ENCODE measurements at places on chromosomes 5 and 9.

DNA sequence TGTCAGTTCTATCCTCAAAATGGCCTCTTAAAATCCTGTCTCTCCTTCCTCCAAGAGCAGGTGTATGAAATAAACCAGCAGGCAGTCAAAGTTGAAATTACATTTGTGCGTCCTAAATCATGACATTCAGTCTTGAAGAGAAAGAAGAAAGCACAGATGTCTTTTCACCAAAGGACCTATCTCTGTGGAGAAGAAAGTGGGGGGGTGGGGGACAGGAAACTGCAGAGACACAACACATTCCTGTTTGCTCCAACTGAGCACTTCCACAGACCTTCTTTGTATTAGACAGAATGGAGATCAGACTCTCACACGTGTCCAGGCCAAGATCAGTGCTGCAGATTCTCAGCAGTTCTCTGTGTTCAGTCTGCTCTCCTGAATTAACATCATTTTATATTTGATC lies 471.9 kb upstream of the RGMB start:
- no peak for DNase-seq

DNA sequence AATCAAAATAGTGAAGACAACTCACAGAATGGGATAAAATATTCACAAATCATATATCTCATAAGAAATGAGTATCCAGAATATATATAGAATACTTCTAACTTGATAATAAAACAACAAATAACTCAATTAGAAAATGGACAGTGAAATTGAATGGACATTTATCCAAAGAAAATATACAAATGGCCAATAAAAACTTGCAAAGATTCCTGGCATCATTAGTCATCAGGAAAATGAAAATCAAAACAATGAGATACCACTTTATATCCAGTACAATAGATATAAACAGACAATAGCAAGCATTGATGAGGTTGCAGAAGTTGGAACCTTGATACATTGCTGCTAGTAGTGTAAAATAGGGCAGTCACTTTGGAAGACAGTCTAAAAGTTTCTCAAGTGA lies 12.8 kb upstream of the TLR4 start:
- DNase-seq, result no peak

GRCh38 chr9:93081081-93081529 lies 14.9 kb upstream of the CARD19 start:
- no peak for DNase-seq

GRCh38 chr5:172887692-172888091 lies 53.6 kb downstream of the ERGIC1 start:
- no peak for DNase-seq

- no peak for DNase-seq
Observed at GRCh38 chr9:124478354-124478753, 28.1 kb downstream of the ADGRD2 start.

DNA sequence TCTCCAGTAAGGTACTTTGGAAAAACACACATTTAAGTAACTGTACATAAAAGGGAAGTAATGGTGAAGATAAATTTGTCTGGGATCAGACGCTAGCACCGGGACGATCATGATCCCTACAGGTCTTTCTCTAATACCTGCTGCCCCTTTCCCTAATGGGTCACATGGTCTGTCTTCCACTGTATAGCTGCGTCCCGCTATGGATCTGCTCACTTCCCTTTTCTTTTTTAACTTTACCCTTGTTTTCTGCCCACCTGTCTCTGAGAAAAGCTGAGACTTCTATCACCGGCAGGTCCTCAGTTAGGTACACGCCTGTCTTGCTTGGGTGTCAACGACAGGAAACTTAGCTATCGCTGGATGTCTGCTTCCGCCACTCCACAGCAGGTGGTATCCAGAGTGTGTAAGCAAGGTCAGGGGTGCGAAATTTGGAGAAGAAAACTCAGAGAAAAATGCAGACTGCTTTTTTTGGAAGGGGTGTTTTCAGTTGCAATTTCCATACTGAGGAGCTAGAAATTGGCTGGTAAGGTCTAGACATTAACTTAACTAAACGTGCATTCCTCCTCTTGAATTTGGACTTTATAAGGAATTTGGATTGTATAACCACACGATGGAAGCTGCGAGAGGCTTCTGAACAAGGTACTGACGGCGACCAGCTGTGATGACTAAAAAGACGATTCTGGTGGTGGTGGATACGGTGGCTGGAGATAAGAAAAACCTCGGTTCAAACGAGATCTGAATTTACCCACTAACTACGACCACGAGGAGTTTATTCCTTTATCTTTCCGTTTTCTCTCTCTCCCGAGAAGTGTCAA lies 1.1 kb upstream of the ICE1 start:
- DNase-seq, result peak; percentile 19

GRCh38 chr9:114733816-114734215 lies 51.8 kb upstream of the TEX48 start:
- DNase-seq, result no peak

DNA sequence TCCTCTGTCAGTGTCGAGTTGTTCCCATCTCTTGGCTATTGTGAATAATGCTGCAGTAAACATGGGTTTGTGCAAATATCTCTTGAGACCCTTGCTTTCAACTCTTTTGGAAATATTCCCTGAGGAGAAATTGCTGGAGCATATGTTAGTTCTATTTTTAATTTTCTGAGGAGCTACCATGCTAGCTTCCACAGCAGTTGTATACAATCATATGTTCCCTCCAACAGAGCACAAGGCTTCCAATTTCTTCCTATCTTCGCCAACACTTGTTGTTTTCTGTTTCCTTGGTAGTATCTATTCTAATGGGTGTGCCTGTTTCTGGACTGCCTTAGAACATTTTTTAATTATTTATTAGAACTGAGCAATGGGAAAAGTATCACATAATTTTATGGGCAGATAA lies 23.6 kb upstream of the SHB start:
- no peak for DNase-seq

- DNase-seq, result no peak
Observed at GRCh38 chr5:111574311-111574710, 62.0 kb upstream of the STARD4 start.

Measured in activated naive CD8-positive, alpha-beta T cell treated with anti-CD3 and anti-CD28 coated beads, Interleukin-2, amount 50 U/mL, for 24 hours (primary cell).